ENCODE measurements at places on chromosomes 13 and 19.

DNA sequence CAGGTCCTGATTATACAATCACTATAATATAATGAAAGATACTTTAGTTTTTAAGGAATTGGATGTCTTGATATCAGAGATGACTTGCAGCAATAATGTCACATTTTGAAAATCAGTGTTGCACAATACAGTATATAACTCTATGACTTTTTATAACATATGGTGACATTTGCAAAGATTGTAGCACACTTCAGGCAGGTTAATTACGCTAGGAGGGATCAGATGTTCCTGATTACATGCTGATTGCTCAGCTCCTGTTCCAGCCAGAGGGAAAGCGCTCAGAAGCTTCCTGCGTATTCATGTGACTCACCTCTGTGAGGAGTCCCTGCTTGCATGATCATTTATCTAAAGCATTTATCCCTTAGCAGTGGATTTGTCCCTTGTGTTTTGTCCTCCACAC is 265.6 kb downstream of the GPC5 start:
- no peak for DNase-seq

DNA sequence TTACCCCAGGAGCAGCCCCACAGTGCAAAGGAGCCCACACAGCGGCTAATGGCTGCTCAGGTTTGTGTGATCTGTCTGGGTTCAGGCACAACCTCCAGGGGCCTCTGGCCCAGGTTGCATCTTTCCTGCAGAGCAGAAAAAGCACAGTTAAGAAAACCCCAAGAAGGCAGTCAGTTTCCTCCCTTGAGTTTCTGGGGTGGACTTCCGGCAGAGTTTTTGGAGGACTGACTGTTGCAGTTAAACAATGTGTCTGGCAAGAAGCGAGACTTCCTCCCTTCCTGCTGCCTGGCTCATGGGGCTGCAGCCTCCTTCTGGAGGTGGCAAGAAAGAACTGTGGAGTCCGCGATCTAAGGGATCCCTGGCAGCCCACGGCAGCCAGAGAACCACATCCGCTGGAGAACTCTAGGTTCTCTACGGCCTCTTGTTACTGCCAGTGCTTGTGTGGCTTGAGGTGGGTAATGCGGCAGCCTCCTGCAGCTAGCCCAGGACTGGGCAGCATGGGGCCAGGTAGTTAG is 114.4 kb downstream of the ZDHHC20 start:
- DNase-seq = no peak

DNA sequence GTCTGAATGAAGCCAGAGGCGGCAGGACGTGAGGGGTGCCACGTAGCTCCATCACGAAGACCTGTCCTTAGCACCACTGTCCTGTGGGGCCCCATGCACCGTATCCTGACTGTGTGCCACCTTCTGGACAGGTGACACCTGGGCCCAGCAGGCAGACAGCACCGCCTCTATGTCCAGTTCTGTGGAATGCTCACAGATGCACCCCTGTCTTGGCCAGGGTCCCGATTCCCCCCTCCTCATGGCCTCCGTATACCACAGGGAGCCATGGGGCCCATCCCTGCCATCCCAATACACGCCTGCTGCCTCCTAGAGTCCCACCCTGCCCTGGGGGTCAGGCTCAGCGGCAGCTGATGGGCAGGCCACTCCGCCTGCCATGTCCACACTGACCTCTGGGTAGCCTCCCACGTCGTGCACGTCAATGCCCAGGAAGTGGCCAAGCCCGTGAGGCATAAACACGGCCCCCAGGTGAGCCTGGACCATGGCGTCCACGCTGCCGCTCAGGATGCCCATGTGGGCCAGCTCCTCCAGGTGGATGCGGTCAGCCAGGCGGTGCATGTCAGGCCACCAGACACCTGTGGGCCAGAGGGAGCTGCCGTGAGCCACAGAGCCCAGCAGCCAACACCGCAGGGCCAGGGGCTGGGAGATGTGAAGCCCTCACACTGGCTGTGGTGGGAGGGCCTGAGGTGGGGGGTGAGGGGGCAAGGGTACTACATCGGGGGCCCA is 17.6 kb downstream of the CEBPG start:
- no peak for DNase-seq

- no peak for DNase-seq
These were observed 115.2 kb upstream of the ARGLU1 start for GRCh38 chr13:106683179-106683578.

- DNase-seq = no peak
These were observed 20.8 kb upstream of the EPHX3 start for GRCh38 chr19:15253061-15253460.

- no peak for DNase-seq
These were observed 1.7 kb upstream of the PNKP start for GRCh38 chr19:49869009-49869483.

DNA sequence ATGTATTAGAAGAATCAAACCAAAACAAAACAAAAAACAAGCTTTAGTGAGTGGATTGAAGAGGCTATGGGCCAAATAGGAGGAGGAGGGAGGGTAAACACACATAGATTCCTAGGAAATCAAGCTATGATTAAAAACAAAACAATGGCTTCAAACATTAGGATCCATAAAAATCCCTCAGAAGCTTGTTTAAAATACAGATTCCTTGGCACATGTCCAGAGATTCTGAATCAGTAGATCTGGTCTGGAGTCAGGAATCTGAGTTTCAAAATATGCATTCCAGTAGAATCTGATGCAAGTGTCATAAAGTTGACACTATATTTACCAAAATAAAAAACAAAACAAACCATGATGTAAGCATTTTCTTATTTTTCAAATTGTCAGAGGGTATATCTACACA is 692.8 kb upstream of the SGCG start:
- no peak for DNase-seq

DNA sequence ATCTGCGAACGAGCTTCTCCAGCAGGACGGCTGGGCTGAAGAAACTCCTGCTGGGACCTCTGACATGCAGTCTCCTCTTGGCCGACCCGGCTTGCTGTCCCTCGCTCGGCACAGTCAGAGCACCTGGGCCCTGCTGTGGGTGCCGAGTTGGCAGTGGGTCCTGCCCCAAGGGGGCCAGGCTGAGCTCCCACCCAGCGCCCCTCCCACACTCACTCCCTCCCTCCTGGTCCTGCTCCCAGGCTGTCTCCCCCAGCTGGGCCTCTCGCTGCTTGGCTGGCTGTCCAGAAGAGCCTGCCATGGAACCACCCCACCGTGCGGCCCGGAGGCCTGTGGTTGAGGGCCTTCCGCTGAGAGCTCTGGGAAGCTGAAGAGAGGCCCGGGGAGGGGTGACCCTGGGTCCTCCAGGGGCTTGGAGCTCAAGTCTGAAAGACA is 6.0 kb downstream of the AKT2 start:
- no peak for DNase-seq

GRCh38 chr19:29393915-29394460 is 131.8 kb upstream of the VSTM2B start:
- DNase-seq = no peak

DNA sequence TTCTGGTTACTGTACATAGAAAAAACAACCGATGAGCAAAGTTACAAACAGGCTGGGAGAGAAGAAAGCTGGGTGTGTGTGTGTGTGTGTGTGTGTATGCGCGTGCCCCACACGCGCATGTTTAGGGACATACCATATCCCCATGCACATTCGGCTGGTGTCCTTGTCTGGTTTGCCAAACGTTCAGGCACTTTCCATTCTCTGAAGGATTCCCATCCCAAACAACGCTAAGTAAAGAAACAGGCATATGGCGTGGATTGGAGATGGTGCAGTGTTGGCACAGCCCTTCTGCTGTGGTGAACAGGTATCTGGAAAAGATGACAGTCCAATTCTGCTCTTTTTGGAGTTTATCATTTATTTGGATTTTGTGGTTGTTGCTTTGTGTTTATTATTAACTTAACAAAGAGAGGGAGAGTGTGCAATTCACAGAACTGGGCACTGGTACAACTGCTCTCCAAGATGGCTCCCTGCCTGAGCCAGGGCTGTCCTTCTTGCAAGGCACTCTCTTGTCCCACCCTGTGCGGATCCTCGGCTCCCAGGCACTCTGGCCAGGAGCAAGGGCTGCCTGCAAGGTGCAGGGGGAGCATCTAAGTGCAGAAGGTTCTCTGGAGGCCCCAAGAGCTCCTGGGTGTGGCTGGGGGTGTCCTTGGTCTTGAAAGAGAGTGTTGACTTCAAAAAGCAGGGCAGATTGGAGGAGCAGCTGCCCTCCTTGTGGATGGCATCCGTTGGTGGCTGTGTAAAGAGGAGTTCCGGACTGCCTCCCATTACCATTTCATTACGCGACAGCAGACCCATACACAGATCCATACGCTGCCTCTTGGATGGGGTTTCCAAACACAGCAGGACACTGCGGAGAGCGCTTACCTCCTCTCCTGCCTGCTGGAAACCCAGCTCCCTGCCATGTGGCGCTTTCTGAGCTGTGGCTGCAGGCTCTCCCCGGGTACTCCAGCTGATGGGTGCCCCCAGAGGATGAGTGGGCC is 263.1 kb downstream of the ZNF536 start:
- DNase-seq = no peak

GRCh38 chr19:30276011-30276882 is 95.9 kb upstream of the ZNF536 start:
- DNase-seq = no peak

DNA sequence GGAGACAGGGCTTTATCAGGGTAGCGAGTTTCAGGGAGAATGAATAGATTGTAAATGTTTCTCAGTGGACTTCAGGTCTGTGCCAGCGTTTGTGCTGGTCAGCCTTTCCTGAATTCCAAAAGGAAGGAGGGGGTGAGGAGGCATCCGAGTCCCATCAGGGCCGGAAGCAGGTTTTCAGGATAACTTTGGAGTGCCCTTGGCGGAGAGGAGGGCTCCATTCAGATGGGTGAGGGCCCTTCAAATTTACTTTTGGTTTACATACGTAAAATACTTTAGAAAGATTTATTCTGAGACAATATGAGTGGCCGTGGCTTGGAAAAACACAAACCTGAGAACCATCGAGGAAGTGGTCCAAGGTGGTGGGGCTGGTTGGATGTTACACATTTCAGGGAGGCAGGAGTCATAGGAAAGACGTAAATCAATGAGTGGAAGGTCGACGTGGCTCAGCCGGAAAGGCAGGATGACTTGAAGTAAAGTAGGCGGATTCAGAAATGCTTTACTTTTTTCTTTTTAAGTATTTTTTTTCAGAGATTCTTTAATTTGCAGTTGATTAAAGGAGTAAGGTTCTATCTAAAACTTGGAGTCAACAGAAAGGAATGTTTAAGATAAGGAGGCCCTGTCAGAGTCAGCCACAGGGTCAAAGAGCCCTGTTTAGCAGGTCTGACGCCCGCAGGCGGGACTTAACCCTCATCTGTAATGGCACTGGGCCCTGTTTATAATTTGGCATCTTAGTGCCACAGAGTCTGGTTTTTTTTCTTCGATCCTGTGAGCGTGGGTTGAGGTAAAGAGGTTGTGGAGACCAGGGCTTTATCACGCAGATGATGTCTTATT is 32.8 kb downstream of the ATP11A start:
- peak; percentile 83 for DNase-seq

- DNase-seq = peak; percentile 46
These were observed 880 bp downstream of the SWSAP1 start for GRCh38 chr19:11375143-11375948.

DNA sequence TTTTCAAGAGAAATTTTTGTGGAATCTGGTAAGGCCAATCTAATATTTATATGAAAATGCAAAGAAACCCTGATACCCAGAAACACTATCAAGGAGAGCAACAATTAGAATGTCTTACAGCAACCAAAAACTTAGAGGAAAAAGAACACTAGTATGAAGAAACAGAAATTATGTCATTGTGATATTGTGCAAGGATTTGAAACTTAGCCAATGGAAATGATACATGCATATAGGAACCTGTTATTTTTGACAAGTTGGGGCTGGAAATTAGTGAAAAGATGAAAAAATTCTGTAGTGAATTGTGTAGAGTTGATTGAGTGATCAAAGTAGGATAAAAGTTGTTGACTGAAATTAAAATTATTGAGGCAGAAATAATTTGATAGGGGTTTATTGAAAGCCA is 792.6 kb upstream of the SLITRK6 start:
- no peak for DNase-seq

DNA sequence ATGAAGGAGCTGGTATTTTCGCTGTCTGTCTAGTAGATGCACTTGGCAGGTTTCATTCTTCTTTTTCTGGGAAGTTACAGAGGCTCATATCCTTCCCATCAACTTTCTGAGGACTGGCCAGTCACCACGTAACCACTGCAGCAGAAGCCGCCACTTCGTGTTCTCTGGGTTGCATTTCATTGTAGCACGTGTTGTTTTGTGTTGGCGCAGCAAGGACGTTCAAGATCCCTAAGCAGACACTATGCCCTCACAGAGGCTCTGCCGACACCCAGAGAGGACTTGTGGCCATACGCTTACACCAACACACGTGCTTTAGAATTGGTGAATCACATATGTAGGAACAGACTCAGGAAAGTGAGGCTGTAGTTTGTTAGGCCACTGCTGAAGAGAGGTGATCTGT is 42.2 kb upstream of the TEX29 start:
- no peak for DNase-seq

GRCh38 chr13:93824286-93824685 is 597.7 kb downstream of the GPC6 start:
- DNase-seq = no peak

DNA sequence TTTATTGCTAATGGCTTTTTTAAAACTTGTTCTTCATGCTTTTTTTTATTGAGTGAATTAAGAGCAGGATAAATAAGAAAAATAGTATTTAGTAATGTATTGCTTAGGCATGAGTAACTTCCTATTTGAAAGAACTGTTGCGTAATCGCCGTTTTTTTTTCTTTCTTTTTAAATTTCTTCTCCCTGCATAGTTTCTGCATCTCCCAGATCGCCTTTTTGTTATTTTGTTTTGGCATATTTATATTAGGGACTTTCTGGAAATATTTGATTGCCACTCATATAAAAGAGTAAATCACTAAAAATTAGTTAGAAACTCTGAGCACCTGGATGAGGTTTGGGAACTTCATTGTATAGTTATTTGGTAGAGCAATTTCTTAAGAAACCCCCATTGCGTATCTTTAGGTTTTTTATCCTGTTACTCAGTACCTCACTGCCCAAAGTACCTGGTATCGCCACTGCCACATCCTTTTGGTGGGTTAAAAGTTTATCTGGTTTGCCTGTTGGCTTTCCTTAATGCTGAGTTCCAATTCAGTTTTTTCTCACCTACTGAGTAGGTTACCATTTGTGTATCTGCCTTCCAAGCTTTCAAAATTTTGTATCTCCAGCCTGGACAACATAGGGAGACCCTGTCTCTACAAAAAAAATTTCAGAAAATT is 36.2 kb upstream of the LPAR6 start:
- peak; percentile 25 for DNase-seq

DNA sequence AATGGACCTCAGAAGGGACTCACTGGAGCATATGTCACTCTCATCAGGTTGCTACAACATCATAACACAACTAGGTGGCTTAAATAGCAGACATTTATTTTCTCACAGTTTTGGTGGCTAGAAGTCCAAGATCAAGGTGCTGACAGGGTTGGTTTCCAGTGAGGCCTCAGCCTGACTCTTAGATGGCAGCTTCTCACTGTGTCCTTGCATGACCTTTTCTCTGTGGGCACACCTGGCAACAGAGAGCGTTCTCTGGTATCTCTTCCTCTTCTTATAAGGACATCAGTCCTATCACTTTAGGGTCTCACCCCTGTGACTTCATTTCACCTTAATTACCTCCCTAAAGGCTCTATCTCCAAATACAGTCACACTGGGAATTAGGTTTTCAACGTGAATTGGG is 74.5 kb downstream of the CYSLTR2 start:
- no peak for DNase-seq

GRCh38 chr13:44012910-44013757 is 133.4 kb downstream of the LACC1 start:
- DNase-seq = peak; percentile 76
